ENCODE measurements at places on chromosomes 5 and 9. TPM values are rescaled to one million over a fixed set of nuclear protein-coding genes. Genes with fewer than 3 reads are reported as not detected.
A peak's percentile ranks its signal among the peaks of the same experiment; 100 is the strongest.

Gene C5orf15
- total RNA-seq: 39.2 TPM

Gene SLC4A9
- 2.6 TPM for total RNA-seq

Gene ARID3C
- 0.44 TPM for total RNA-seq

Gene SUSD3
- 94.1 TPM for total RNA-seq

Gene MOB3B
- 0.04 TPM for total RNA-seq

Gene OR1L4
- not detected for total RNA-seq

Gene ALDH1A1
- total RNA-seq: not detected

Gene OLFM1
- total RNA-seq: not detected

Gene SPATA31A3
- total RNA-seq: not detected

GRCh38 chr5:19301271-19301670 lies 686.7 kb downstream of the CDH18 start:
- DNase-seq: no peak

- no peak for DNase-seq
These were observed 124.8 kb upstream of the IRX4 start for GRCh38 chr5:2007496-2007877.

DNA sequence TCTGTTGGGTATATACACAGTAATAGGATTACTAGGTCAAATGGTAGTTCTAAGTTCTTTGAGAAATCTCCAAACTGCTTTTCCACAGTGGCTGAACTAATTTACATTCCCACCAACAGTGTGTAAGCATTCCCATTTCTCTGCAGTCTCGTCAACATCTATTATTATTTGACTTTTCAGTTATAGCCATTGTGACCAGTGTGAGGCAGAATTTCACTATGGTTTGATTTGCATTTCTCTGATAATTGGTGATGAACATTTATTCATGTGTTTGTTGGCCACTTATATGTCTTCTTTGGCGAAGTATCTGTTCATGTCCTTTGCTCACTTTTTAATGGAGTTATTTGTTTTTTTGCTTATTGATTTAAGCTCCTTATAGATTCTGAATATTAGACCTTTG lies 596.2 kb upstream of the DAB2 start:
- DNase-seq: peak; percentile 10

- no peak for DNase-seq
These were observed 384.6 kb downstream of the SH3GL2 start for GRCh38 chr9:17963498-17963897.

DNA sequence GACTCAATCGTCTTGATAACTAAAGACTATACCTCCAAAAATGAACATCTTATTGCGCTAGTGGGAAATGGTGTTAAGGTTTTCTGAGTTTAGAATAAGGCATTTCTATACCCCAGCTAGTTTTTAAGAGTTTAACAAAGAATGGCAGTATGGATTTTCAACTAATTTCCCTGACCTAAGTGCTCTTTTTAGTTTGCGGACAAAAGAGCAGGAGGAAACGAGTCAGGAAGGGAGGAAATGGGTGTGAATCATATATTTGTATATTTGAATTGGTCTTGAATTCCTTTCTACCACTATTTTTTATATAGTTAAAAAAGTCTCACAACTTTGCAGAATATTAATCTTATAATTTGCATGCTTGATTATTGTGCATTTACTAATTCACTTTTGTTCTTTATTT lies 516.3 kb upstream of the ZNF608 start:
- no peak for DNase-seq

DNA sequence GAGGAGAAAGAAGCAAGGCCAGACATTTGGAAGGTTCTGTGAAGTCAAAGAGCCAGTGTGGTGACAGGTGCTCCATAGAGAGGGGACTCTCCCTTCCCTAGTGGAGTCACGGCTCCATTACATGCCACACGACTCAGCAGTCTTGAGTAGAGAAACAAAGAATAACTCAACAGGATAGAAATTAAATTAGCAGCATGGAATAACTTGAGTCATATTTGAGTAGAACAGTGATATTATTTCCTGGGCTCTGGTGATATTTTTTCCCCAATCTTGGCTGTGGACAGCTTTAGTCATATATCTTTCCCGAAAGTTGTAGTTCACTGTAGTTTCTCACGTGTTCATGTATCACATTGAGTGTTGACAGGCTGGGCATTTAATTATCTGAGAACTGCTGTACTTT lies 149.7 kb upstream of the EFNA5 start:
- no peak for DNase-seq

DNA sequence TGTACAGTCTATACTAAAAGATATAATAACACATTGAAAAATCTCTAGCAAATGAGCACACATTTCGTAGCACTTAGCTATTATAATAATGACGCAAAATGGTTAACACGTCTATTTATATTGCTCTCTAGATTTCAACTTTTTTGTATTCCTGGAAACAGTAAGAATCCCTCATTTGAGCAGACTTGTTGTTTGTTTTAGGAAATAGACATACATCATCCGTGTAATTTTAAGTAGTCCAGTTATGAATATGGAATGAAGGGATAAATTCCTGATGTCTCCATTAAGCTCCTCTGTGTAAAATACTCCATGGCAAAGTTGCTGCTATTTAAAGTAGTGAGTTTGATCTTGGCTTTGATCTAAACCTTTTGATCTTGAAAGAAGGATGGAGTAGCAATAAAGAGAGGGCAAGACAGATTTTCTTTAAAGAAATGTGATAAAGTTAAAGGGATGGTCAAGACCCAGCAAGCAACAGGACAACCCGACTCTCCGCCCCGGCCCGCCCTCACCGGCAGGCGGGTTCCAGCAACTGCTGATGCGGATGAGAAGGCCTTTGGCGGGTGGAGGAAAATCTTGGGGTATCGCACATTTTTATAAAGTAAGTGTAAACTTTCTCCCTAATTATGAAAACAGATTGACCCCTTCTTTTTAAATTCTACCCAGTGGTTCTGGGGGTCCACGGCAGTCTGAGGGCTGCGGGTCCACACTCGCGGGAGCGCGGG lies 277.4 kb downstream of the AOPEP start:
- no peak for DNase-seq

DNA sequence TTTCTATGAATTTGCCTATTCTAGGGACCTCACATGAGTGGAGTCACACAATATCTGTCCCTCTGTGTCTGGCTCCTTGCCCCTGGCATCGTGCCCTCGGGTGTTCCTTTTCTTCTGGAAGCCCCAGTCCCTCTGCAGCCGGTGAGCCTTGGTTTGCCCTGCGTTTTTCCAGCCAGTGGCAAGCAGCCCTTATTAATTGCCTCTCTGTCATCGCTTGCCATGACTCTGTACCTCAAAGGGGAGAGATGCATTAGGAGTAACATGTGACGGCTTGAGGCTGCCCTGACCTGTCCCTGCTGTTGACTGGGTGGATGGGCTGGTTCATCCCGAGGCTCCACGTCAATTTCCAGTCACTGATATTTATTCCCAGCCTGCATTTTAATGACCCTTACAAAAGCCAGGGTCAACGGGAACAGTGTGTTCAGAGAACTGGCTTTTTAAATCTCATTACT lies 87.3 kb downstream of the CFAP90 start:
- DNase-seq: no peak

- no peak for DNase-seq
These were observed 546.1 kb downstream of the ZNF608 start for GRCh38 chr5:124200381-124200780.

DNA sequence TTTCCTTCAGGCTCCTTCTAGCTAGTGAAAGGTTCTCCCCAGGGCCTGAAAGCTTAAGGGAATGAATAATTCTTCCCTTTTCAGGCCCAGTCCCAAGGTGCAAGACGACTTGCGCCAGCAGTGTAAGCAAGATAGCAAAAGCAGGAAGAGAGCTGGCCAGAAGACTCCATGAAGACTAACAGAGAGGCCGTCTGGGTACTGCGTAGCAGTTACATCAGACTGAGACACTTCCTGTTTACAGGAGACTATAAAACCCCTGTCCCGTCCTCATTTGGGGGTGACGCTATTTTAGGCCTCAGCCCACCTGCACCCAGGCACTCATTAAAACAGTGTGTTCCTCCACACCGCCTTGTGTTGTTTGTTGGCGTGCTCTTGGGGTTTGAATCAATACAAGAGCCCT lies 90.7 kb upstream of the MOCS2 start:
- DNase-seq: peak; percentile 44

GRCh38 chr5:158701007-158701391 lies 398.7 kb downstream of the EBF1 start:
- no peak for DNase-seq

DNA sequence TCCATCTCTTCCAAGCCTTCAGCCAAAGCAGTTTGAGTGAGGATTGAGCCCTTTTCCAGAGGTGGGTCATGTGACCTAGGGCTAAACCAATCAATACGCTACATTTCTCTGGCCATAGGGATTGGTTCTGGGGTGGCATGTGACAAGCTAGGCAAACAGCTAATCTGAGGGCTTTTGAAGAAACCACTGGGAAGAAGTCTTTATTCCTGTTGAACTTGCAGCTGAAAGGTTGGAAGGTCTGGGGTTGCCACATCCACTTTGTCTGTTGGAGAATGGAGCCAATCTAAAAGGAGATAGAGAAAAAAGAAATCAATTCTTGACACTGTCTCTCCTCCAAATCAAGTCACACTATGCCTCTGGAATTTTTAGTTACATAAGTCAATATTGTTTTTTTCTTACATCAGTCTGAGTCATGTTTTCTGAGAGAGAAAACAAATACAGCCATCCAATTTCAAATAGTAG lies 637.8 kb upstream of the WWC1 start:
- DNase-seq: no peak

DNA sequence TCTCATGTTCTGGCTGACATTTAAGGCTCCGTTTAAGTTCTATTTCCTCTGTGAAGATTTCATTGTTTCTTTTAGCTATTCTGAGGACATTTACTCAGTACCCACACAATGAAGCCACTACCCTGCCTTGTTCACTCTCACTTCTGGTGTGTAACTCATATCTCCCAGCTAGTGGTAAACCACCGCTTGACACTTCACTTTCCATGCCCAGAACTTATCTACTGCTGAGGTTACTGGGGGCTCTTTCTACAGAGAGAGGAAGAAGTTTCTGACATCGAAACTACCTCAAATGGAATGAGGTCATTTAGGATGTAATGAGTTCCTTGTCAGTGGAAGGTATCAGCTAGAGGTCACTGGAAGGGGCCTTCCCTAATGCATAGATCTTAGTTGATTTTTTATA lies 501.5 kb downstream of the DMAC1 start:
- no peak for DNase-seq

DNA sequence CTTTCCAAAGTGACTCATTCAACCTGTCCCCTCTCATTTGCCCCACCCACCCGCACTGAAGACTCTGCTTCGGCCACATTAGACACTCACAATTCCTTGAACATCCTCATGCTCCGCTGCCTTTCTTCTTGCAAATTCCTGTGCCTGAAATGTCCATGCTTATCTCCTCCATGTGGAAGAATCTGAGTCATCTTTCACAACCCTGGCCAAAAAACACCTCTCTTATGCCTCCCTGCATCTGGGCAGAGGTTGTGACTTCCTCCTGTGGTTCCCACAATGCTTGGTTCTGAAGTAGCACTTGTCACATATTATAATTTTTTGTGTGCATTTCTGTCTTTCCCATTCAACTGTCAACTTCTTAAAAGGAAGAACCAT lies 238.6 kb downstream of the ENC1 start:
- no peak for DNase-seq
